Right renal pelvis (tissue), 4 donors: ENCODE measurements at places on chromosomes 13 and 19. TPM values are rescaled to one million over a fixed set of nuclear protein-coding genes. Genes with fewer than 3 reads are reported as not detected.
A peak's percentile ranks its signal among the peaks of the same experiment; 100 is the strongest.

ENOX1 gene
- 10.3 TPM for polyA plus RNA-seq

DNAJC15 gene
- polyA plus RNA-seq = 19.7 TPM

CYP2A7 gene
- polyA plus RNA-seq = not detected

DNA sequence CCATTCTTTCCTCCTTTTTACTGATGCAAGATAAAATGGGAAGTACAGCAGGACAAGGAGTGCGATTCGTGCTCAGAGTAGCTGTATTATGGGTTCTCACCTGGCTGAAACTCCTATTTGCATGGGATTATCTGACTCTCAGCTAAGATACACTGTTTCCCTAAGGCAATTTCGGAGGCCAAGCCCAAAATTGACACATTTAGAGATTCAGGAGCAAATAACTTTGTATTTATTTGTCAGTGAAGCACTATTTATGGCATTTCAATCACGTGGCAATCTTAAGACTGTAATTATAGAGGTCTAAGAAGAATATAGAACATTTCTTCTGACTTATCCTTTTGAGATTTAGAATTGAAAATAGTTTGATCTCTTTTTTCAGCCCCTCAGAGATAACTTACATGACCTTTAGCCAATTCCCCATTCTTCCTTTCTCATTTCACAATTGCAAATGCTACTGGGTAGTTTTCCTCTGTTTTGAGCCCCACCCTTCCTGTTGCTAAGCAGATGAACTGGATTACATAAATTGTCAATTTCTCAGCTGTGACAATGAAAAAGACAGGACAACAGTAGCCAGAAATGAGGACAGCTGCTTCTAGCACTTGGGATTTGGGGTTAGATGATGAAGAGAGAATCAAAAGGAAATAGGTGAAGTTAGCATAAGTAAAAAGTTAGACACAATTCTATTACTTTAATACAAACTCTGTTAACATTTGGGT lies 122.7 kb upstream of the FRY start:
- DNase-seq = no peak

DNA sequence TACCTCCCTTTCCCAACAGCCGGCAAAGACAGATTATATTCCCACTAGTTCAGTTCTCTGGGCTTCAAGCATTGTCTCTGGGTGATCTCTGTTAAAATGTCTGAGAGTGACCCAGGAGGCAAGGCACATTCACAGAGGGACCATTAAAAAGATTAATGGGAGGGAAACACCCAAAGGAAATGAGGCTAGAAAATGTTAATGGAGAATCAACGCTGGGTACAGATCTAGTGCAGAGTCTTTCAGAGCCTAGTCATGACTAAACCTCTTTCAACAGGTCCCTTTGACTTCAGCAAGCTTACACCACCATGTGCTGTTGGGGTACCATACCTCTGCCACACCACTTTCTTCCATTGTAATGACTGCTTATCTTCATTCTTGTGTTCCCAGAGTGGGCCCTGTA lies 358.6 kb downstream of the DCT start:
- DNase-seq = no peak

GRCh38 chr19:10699650-10700335 lies 1.4 kb upstream of the QTRT1 start:
- no peak for DNase-seq

DNA sequence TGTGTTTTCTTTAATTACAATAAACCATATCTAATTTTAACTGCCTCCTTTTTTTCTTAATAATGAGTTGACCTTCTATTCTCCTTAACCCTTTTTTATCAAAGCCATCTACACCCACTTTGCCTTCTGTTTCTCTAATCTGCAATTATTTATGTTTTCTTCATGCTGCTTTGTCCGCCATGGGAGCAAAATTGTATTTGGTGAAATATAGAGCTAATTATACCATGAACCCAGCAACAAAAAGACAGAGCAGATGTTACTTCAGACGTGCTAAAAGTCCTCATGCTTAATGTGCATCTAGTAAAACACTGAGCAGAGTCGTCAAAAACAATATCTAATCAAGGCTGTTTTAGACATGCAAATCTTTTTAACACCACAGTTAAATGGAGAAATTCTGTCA lies 264.7 kb downstream of the DACH1 start:
- DNase-seq = no peak

- no peak for DNase-seq
Measured at GRCh38 chr13:46866150-46866549, 30.7 kb downstream of the HTR2A start.

- DNase-seq = no peak
Measured at GRCh38 chr19:40800997-40801377, 2.0 kb downstream of the EGLN2 start.

- no peak for DNase-seq
Measured at GRCh38 chr19:40348961-40349507, 539 bp downstream of the PLD3 start.

GRCh38 chr19:9009935-9010651 lies at the start of gene MUC16:
Gene MUC16 (minus strand): TSS chr19:9010409.
- no peak for DNase-seq

GRCh38 chr13:103354171-103354570 lies 288.0 kb upstream of the SLC10A2 start:
- DNase-seq = no peak

DNA sequence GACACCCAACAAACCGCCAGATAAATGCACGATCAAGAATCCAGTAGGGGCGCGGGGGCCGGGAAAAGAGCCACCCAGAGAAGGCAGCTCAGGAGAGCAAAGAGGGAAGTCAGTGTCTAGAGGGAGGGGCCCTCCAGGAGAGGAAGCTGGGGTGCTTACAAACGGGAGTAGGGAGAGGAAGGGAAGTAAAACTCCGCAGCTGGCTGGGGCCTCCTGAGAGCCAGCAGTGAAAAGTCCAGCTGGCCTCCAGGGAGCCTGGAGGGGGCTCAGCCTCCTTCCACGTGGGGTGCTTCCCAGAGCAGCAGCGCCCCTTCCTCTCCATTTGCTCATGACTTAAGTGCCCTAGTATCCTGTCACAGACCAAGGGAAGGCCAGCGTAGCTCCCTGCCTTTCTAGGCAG lies 51.8 kb downstream of the TMED1 start:
- no peak for DNase-seq

GRCh38 chr13:41502673-41503072 lies 45.3 kb downstream of the RGCC start:
- DNase-seq = no peak

GRCh38 chr19:8973501-8974091 lies 36.6 kb downstream of the MUC16 start:
- peak; percentile 51 for DNase-seq

DNA sequence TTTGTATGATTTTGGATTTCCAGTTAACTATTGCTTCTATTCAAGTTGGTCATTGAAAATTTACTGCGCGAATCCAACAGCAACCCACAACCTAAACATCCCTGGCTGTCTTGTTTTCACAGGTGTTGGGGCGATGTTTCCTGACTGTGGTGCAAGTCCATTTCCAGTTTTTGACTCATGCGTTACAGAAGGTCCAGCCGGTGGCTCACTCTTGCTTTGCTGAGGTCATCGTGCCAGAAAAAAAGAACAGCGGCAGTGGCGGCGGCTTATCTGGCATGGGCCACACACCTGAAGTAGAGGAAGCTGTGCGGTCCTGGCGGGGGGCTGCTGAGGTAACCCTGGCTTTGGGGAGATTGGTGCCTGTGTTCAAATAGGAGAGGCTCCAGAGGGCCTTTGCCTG lies 45.2 kb upstream of the GPI start:
- no peak for DNase-seq

DNA sequence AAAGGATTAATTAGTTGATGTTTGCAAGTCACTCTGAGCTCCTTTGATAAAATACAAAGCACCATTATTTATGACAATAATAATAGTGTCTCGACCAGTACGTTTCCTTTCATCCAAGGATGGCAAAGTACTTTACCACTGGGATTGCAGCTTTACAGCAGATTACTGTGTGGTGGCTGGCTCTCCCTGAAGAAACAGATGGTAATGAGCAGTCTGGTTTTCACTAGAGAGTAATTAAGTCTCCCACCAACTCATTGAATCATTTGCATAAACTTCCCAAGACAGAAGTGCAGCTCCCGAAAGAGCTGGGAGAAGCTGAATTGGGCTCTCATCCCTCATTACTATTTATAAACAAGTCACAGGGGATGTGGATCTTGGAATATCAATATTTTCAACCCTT lies 48.7 kb downstream of the KLF5 start:
- no peak for DNase-seq

- no peak for DNase-seq
Measured at GRCh38 chr19:30161021-30161655, 211.0 kb upstream of the ZNF536 start.

- no peak for DNase-seq
Measured at GRCh38 chr13:62130062-62130970, 714.7 kb upstream of the PCDH20 start.

DNA sequence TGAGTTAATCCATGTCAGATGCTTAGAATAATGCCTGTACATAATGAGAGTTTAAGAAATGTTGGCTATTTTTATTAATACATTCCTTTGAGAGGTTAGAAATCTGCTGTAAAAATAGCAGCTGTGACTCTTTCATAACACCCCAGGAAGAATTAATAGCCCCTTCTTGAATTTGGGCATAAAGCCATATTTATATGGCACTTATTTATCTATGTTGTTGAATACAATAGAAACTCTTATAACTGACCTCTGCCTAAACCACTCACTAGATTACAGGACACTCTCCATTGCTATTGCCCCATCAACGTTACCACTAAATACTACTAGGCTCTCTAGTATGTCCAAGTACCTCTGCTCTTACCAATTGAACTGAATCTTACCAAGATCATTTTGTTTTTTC lies 16.3 kb downstream of the NEK5 start:
- no peak for DNase-seq

DNA sequence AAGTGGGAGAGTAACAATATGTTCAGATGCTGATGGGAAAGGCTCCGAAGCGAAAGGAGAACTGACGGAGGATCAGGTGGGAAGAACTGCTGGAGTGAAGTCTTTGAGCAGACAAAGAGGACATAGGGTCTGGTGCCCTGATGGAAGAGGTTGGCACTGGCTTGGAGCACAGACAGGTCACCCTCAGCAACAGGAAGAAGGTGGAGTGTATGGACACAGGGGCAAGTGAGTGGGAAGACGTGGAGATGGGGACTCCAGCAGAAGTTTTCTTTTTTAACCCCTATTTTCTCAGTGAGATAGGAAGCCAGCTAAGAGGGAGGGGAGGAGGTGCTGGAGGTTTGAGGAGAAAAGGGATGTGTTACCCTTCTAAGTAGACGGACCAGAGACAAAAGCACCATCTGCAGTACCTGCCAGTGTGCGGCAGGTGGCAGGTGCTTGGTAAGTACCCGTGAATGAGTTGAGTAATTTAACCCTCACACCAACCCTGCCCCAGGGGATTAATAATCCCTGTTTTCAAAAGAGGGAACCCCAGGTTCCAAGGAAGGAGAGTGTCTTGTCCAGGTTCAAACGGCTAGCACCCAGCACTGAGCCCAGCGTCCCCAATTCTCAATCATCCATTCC lies 11.2 kb downstream of the HAS1 start:
- no peak for DNase-seq

GRCh38 chr13:106533943-106534638 lies 1.4 kb downstream of the EFNB2 start:
- DNase-seq = no peak

DNA sequence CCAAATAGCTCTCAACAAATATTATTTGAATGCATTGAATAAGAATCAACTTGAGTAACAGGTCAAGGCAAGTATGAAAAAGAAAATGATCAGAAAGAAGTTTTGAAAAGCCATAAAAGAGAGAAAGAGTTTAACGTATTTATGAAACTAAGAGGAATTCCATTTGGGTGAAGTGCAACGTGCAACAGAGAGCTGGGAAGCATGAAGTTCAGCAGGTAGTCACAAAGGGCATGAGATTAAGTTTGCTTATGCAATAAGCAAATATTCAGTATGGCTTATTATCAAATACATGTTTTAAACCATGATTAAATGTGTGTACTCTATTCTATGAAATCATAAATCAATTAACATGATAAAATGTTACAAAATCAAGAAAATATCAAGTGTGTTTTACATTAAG lies 62.7 kb upstream of the PCDH17 start:
- no peak for DNase-seq

DNA sequence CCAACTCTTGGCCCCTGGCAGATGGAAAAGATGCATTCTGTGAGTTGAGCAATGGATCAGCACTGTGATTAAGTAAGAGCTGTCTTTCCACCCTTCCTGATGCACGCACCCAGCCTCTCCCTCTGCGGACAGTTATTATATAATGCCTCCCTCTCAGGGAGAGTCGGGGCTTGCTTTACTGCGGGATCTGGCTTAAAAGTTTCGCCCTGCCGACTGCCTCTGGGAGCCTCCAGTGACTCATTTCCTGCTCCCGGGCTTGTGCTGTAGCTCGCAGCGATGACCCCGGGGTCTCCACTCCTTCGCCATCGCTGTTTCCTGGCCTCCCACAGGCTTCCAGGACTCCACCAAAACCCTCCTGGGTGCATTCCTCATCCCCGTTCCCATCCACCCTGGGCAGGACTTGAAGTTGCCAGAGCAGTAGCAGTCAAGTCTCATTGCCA lies 107.4 kb upstream of the SLC7A1 start:
- DNase-seq = no peak

GRCh38 chr13:30576528-30576927 lies 41.2 kb upstream of the USPL1 start:
- DNase-seq = no peak

- DNase-seq = no peak
Measured at GRCh38 chr19:1680976-1681375, 28.6 kb upstream of the TCF3 start.

GRCh38 chr19:30228113-30228834 lies 143.9 kb upstream of the ZNF536 start:
- no peak for DNase-seq

- DNase-seq = no peak
Measured at GRCh38 chr13:101415358-101416174, 742 bp downstream of the NALCN start.

DNA sequence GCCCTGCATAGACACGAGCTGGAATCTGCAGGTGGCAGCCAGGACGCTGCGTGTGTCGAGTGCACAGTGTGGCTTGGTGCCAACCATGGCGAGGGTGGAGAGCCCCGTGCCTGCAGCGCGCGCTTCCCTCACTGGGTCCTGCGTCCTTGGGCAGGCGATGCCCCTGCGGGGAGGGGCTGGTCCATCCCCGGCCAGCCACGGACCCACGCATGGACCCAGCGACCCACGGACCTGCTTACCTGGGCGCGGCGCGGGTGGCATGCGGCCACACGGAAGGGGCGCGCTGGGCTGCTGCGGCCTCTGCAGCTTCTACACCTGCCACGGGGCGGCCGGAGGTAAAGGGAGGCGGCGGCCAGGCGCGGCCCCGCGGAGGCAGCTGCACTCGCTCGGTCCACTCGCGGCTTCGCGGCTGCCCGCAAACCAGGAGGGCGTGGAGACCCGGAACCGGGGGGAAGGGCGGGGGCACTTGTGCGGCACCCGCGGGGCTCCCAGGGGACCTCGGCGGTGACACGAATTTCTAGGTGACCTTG lies 569 bp upstream of the MCF2L start:
- no peak for DNase-seq
